Activated CD4-positive, alpha-beta T cell treated with anti-CD3 and anti-CD28 coated beads for 36 hours (primary cell): ENCODE measurements at places on chromosomes 1 and 21. TPM values are rescaled to one million over a fixed set of nuclear protein-coding genes. Genes with fewer than 3 reads are reported as not detected.

DNA sequence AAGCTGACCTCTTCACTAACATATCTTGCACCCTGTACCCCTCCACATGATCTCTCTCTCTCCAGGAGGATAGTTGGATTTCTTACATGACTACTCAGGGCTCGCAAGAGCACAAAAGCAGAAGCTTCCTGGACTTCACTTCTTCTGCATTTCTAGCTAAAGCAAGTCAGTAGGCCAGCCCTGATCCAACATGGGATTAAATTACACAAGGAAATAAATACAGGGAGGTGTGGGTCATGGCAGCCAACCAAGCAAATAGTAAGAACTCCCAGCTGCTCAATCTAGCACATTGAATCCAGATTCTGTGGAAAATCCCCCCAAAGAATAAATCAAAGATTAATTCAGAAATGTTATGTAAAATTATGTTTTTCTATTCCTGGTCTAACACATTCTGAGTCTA, 33.3 kb downstream of the KLHDC7A start:
- DNase-seq, result no peak

- peak; percentile 69 for DNase-seq
Measured at GRCh38 chr1:201982623-201983379, at the start of gene RNPEP. Gene RNPEP (plus strand): TSS chr1:201982648. CDS start chr1:201982667, 19 bp downstream.

DNA sequence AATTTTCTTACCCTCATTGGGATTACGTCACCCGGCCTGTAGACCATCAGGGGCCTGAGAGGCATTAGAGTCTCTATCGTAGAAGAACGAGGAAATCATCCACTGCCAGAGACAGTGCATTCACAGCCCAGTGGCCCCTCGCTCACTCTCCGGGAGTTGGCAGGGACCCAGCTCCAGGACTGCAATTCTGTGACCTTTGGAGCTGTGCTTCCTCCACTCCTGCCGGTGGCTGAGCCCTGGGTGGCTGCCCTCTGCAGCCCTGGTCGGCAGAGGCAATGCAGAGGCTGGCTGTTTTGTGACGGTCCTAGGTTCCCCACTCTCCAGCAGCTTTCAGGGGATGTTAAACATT, 12.7 kb downstream of the SLC37A1 start:
- no peak for DNase-seq

DNA sequence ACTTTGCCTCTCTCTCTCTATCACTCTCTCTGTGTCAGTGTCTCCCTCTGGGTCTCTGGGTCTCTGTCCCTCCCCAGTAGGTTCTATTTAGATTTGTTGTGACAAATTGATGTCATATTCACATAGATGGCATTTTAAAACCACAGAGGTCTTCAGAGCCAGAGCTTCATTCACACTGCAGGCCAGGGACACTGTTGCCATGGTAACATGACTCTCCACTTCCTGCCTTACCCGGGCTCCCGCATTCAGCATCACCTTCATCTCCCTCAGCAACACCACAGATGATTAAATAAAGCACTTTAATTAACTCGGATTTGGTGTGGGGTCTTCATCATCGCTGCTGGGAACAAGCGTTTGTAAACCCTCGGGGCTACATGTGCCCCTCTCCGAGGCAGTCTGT, 132.6 kb downstream of the ETS2 start:
- DNase-seq, result peak; percentile 59

GRCh38 chr1:221174330-221174993, 295.2 kb downstream of the HLX start:
- DNase-seq, result no peak

- no peak for DNase-seq
Measured at GRCh38 chr1:67590329-67590728, 94.7 kb upstream of the GADD45A start.

Gene TMEM269
- total RNA-seq, result 0.19 TPM

Gene GPX7
- 23.1 TPM for total RNA-seq

DNA sequence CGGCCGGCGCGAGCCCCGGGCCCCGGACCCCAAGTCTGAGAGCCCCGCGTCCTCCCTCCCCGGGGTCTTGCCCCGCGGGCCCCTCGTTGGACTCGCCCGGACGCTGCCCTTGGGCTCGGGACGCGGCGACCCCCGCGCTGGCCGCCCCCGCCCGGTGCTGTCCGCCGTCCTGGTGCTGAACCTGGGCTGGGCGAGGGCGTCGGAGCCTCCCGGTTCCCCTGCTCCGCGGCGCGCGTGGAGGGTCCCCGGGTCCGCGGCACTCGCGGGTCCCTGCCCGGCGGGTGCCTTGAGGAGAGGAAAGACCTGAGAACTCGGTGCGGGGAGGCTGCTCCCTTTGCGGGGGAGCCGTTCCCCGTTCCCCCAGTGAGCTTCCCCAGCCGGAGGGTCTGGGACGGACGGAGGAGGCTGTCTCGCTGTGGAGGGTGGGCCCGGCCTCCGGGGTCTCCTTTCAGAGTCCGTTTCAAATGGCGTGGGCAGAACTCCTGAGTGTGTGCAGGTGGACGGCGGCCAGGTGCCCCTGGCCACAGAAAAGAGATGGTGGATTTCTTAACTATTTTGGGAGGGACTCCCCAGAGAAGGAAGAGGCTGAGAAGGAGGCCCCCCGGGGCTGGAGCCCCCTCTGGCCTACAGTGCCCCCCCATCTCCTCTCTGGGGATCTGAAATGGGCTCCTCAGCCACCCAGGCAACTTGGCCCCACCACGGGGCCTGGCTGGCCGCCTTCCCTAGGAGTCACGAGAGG, 595 bp downstream of the GABRD start:
- DNase-seq, result peak; percentile 28
